Osteoblast (primary cell): ENCODE measurements at places on chromosomes 4 and X. TPM values are rescaled to one million over a fixed set of nuclear protein-coding genes. Genes with fewer than 3 reads are reported as not detected.

GRCh38 chrX:44060221-44060620 is 87.0 kb upstream of the NDP start:
- no peaks in the 10 kb centered on the region for H3K36me3 ChIP-seq
- peaks cover 15% of the 10 kb centered on the region for H3K27me3 ChIP-seq
- H3K4me1 ChIP-seq: no peaks in the 10 kb centered on the region
- H3K27ac ChIP-seq: no peak overlapping the region
- DNase-seq: no peak

GRCh38 chr4:40281099-40281498 is 54.0 kb upstream of the CHRNA9 start:
- DNase-seq: peak; percentile 29
- no peaks in the 10 kb centered on the region for H3K36me3 ChIP-seq
- no peaks in the 10 kb centered on the region for H3K4me1 ChIP-seq

- no peaks in the 10 kb centered on the region for H3K36me3 ChIP-seq
- H3K27me3 ChIP-seq: peaks cover 4% of the 10 kb centered on the region
- H3K4me1 ChIP-seq: no peaks in the 10 kb centered on the region
- no peak overlapping the region for H3K4me3 ChIP-seq
Observed at GRCh38 chr4:151987606-151988005, 226.8 kb upstream of the GATB start.

GRCh38 chr4:174118171-174118570 is 165.3 kb downstream of the FBXO8 start:
- H3K36me3 ChIP-seq: no peaks in the 10 kb centered on the region
- H3K4me1 ChIP-seq: peaks cover 3% of the 10 kb centered on the region
- H3K4me3 ChIP-seq: no peak overlapping the region
- H3K27ac ChIP-seq: no peak overlapping the region
- no peaks in the 10 kb centered on the region for H3K27me3 ChIP-seq

DNA sequence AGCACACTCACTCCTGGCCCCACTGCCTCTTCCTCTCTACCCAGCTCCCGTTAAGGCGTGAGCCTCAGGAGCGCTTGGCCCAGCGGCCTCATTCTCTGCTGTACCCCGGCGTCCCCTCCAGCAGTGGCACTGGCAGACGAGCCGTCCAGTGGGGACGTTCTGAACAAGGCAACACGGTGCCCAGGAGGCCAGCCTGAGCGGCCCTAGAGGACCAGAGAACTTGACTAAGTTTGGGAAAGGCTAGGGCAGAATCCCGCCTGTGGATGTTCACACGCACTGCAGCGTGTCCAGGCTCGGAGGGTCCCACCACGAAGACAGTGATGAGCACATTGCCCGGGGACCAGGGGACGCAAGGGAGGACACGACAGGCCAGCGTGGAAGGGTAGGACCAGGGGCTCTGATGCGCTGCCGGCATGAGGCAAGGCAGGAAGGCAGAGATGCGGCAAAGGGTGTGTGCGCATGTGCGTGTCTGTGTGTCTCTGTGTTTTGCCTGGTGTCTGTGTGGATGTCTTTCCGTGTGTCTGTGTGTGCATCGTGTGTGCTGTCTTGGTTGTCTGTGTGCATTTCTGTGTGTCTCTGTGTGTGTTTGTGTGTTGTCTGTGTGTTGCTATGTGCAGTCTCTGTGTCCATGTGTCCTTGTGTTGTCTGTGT is 89.4 kb downstream of the ABLIM2 start:
- peaks cover 41% of the 10 kb centered on the region for H3K27me3 ChIP-seq
- H3K4me1 ChIP-seq: no peaks in the 10 kb centered on the region
- peak; percentile 58 for DNase-seq

GRCh38 chr4:188534917-188535316 is 395.7 kb downstream of the TRIML1 start:
- no peak for DNase-seq
- no peaks in the 10 kb centered on the region for H3K4me1 ChIP-seq
- no peak overlapping the region for H3K27ac ChIP-seq
- H3K27me3 ChIP-seq: no peaks in the 10 kb centered on the region
- H3K4me3 ChIP-seq: no peak overlapping the region
- H3K36me3 ChIP-seq: no peaks in the 10 kb centered on the region

DNA sequence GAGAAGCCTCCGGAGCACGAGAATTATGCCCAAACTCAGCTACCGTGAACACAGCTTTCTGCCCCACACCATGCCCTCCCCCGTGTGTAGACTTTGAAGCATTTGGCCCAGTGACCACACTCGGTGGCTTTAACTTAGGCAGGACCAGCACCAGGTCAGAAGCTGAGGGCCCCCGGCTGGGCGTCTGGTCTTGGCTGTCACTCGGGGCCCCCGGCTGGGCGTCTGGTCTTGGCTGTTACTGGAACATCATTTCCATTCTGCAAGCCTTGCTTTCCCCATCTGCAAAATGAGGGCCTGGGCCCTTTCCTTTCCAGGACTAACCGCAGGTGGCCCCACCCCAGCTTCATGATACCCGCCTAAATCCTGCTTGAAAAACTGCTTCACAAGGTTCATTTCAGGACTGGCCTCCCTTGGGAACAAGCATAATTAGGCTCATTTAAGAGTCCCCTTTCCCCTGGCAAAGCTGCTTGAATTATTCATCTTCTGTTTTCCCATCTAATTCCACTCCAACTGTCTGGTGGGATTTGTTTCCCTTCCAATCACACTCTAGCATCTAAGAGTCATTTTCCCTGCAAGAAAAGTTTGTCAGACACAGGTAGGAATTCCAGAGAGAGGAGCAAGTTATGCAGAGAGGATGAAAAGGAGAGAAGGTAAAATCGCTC is 82.5 kb downstream of the WFS1 start:
- peak; percentile 70 for DNase-seq
- peaks cover 7% of the 10 kb centered on the region for H3K27me3 ChIP-seq
- no peaks in the 10 kb centered on the region for H3K36me3 ChIP-seq

The FGB gene
- not detected in 2 replicates for total RNA-seq

- peaks cover 20% of the 10 kb centered on the region for H3K4me1 ChIP-seq
- no peaks in the 10 kb centered on the region for H3K27me3 ChIP-seq
- no peak for DNase-seq
- no peak overlapping the region for H3K4me3 ChIP-seq
- H3K36me3 ChIP-seq: no peaks in the 10 kb centered on the region
Observed at GRCh38 chrX:123422875-123423274, 238.8 kb downstream of the GRIA3 start.

The NXF2B gene
- total RNA-seq: not detected in 2 replicates

- H3K27ac ChIP-seq: peak overlapping the region; percentile 57
- peaks cover 19% of the 10 kb centered on the region for H3K4me1 ChIP-seq
- H3K36me3 ChIP-seq: no peaks in the 10 kb centered on the region
- H3K4me3 ChIP-seq: no peak overlapping the region
- H3K27me3 ChIP-seq: no peaks in the 10 kb centered on the region
Observed at GRCh38 chr4:158446106-158446505, 75.6 kb upstream of the RXFP1 start.

The DGAT2L6 gene
- not detected in 2 replicates for total RNA-seq

DNA sequence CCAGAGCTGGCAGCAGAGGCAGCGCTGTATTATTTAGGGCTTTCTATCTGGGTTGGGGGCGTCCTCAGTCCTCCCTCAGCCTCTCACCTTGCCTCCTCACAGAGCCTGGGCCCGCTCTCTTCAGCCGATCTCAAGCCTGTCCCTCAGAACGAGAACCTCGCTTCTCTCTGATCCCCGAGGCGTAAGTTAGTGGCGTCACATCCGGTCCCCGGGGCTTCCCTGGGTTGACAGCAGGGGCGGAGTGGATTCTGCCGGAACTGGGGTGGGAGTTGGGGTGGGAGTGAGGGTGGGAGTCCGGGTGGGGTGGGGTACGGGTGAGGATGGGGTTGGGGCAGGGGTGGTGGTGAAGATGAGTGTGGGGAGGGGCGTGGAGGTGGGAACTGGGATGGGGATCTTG is at the start of gene MAGEA10:
Gene MAGEA10 (minus strand): TSS at position 190 of the 397 bp plus-strand sequence. CDS start 2,957 bp downstream, outside the sequence.
- no peak for DNase-seq
- H3K4me1 ChIP-seq: no peaks in the 10 kb centered on the region
- H3K27me3 ChIP-seq: no peaks in the 10 kb centered on the region
- H3K4me3 ChIP-seq: no peak within 1 kb of the TSS
- no peaks in the 10 kb centered on the region for H3K36me3 ChIP-seq

GRCh38 chr4:25803720-25804225 is 59.0 kb downstream of the SEL1L3 start:
- H3K4me3 ChIP-seq: no peak overlapping the region
- DNase-seq: no peak
- peaks cover 17% of the 10 kb centered on the region for H3K4me1 ChIP-seq

DNA sequence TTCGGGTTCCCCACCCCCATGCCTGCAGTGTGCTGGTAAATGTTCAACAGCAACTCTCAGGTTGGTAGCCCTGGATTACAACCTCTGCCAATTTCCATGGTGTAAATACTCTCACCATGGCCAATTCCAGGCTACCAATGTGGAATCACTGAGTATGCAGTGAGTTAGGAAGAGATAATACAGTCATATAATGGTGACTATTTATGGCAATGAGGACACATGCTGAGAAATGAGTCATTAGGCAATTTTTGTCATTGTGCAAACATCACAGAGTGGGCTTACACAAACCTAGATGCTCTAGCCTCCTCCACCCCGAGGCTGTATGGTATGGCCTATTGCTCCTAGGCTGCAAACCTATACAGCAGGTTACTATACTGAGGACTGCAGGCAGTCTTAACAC is 4.6 kb upstream of the CLDN24 start:
- peaks cover 7% of the 10 kb centered on the region for H3K4me1 ChIP-seq
- no peak for DNase-seq
- H3K4me3 ChIP-seq: no peak overlapping the region
- no peak overlapping the region for H3K27ac ChIP-seq

GRCh38 chr4:2390146-2390545 is 28.3 kb downstream of the ZFYVE28 start:
- H3K27me3 ChIP-seq: peaks cover 36% of the 10 kb centered on the region
- H3K36me3 ChIP-seq: no peaks in the 10 kb centered on the region
- no peak overlapping the region for H3K4me3 ChIP-seq
- DNase-seq: peak; percentile 41
- no peak overlapping the region for H3K27ac ChIP-seq

The IL21 gene
- total RNA-seq: not detected in 2 replicates

GRCh38 chr4:111393781-111394180 is 751.5 kb upstream of the FAM241A start:
- DNase-seq: no peak
- H3K27ac ChIP-seq: no peak overlapping the region
- H3K4me1 ChIP-seq: peaks cover 3% of the 10 kb centered on the region
- H3K4me3 ChIP-seq: no peak overlapping the region

The CYTL1 gene
- total RNA-seq: 0.36 and 15.3 TPM in 2 replicates

- no peaks in the 10 kb centered on the region for H3K36me3 ChIP-seq
- H3K27me3 ChIP-seq: no peaks in the 10 kb centered on the region
- no peak overlapping the region for H3K4me3 ChIP-seq
- no peak for DNase-seq
Observed at GRCh38 chr4:155473420-155474095, 96.8 kb upstream of the MAP9 start.

The BCAP31 gene
- total RNA-seq: 114 and 118 TPM in 2 replicates
